ENCODE measurements at places on chromosomes 7 and 10.

DNA sequence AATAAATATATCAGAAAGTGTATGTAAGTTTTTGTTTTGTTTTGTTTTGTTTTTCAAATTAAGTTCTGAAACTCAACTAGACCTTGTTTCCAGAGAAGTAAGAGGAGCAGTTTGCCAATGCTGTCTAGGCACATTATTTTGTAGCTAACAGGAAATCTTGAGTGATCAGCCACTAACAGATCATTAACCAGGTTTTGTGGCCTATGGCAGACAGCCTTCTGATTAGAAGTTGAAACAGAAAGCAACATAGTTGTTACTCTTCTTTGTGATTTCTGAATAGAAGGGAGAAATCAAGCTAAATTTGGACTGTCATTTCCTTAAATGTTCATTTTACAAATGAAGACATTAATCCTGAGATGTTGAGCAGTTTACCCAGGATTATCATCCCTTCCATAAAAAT, 142.6 kb downstream of the PLXDC2 start:
- no peak for DNase-seq

DNA sequence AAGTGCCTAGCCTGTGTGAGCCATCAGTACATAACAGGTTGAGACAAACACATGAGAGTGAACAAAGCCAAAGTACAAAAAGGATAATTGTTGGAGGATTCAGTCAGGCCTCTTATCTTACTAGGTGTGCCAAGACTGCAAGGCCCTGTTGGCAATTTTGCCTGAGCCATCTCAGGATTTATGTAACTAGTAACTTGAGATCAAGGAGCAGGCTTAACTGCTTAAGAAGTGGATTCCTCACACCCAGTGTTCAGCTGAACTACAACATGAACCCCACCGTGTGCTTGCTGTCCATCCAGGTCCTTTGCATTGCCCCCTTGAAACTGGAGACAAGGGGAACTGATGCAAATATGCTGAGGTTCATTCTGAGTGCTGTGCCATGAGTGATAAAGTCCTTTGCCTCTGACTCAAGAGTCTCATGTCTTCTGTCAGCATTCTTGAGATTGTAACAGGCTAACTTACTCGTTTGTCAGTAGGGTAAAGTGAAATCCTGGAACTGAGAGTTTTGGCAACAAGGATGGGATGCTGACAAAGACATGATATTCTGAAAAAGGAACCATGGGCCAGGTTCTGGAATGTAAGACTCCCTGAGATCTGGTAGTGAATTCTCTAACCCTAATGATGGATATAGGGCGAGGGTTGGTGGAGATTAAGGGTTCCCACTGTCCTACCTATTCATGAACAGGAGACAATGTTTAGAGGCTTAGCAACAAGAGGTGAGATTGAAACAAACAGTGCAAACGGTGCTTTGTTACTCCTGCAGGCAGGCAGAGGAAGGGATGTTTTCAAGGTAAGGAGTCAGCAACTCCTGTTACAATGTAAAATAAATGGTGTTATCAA, 44.1 kb upstream of the GATAD1 start:
- no peak for DNase-seq

- DNase-seq, result no peak
Observed at GRCh38 chr7:101223528-101223927, 5.6 kb downstream of the ZNHIT1 start.

DNA sequence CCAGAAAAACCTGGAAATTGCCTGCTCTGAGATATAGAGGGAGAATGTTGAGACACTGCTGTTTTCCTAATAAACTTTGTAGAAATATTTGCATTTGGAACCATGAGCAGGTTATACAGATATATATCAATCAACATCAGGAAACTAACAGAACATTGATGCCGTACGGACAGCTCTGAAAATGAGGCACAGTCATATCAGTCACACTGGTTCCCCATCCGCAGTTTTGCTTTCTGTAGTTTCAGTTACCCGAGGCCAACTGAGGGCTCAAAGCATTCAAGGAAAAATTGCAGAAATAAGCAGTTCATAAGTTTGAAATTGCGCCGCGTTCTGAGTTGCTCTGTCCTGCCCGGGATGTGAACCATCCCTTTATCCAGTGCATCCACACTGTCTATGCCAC, 137.9 kb downstream of the KLF6 start:
- no peak for DNase-seq
